ENCODE measurements at places on chromosomes 12 and 14. TPM values are rescaled to one million over a fixed set of nuclear protein-coding genes. Genes with fewer than 3 reads are reported as not detected.

The RNF212B gene
- total RNA-seq, result not detected

The ALDH1L2 gene
- 10.4 TPM for total RNA-seq

The TEX52 gene
- total RNA-seq, result not detected

The TAS2R42 gene
- total RNA-seq, result not detected

The OR6C2 gene
- total RNA-seq, result not detected

The ADAM20 gene
- total RNA-seq, result 0.63 TPM

The HSPB8 gene
- total RNA-seq, result 416 TPM

The PRB2 gene
- total RNA-seq, result not detected

The NFKBIA gene
- total RNA-seq, result 404 TPM

GRCh38 chr12:62846491-62846890, 88.5 kb downstream of the PPM1H start:
- no peaks in the 10 kb centered on the region for H3K27me3 ChIP-seq
- no peaks in the 10 kb centered on the region for H3K36me3 ChIP-seq
- H3K4me3 ChIP-seq, result no peak overlapping the region
- no peak overlapping the region for H3K27ac ChIP-seq
- no peaks in the 10 kb centered on the region for H3K4me1 ChIP-seq
- DNase-seq, result no peak

DNA sequence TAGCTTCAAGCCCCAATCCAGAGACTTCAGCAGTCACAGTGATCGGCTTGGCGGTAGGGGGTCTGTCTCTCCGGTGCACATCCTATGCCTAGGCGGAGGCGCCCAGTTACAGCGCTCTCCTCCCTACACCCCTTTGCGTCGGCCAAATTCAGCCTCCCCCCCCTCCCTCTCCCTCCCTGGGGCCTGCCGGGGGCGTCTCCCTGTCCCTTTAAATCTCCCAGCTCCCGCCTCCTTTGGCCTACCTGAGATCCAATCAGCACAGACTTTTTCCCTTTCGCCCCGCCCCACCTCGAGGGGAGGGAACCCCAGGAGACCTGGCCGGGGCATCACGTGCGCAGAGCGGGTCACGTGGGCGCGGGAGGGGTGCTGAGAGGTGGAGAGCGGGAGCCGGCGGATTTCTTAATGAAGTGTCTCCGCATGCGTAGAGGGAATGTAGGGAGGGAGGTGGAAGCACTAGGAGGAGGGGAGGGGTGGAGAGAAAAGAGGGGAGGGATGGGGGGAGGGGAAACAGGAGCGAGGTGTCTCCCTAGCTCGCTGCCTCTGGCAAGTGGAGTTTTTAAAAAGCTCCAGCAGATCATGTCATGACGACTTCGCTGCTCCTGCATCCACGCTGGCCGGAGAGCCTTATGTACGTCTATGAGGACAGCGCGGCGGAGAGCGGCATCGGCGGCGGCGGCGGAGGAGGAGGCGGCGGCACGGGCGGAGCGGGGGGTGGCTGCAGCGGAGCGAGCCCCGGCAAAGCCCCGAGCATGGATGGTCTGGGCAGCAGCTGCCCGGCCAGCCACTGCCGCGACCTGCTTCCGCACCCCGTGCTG, at the start of gene HOXC13:
HOXC13 (plus strand) TSS at position 506 of the 815 bp plus-strand sequence; CDS start at position 582, 76 bp downstream.
- no peak within 1 kb of the TSS for H3K27ac ChIP-seq
- H3K4me3 ChIP-seq, result peak within 1 kb of the TSS; percentile 12
- H3K27me3 ChIP-seq, result peaks cover 100% of the 10 kb centered on the region
- H3K36me3 ChIP-seq, result no peaks in the 10 kb centered on the region
- DNase-seq, result no peak
- peaks cover 12% of the 10 kb centered on the region for H3K4me1 ChIP-seq

GRCh38 chr12:90854136-90854689, 100.8 kb downstream of the CCER1 start:
- no peak overlapping the region for H3K4me3 ChIP-seq
- H3K27ac ChIP-seq, result no peak overlapping the region
- DNase-seq, result no peak
- H3K36me3 ChIP-seq, result no peaks in the 10 kb centered on the region
- peaks cover 7% of the 10 kb centered on the region for H3K4me1 ChIP-seq
- no peaks in the 10 kb centered on the region for H3K27me3 ChIP-seq

DNA sequence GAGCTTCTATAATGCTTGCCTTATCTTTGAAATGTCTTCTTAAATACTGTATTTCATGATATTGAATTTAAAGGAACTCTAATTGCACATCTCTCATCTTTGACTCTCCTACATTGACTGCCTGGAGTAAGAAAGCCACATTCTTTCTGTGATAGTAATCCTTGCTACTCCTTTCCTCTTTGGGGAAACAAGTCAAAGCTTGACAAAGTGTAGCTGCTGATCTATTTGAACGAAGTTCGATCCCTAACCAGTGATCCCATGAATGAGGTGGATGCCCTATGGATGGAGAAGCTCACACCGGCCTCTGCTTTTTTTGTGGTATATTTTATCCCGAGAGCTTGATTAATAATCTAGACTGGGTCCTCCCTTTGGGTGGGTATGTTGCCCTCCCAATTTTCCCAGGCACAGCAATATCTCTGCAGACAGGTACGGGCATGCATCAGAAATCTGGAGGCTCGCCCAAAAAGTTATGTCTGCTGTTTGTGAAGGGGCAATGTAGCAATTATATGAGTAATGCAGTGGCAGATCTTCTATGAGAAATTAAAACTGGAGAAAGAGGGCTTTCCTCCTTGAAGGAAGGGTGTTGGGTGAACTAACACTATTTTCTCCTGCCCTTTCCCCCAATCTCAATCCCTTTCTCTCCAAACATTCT, 163.0 kb upstream of the FRMD6 start:
- H3K36me3 ChIP-seq, result no peaks in the 10 kb centered on the region
- H3K4me3 ChIP-seq, result no peak overlapping the region
- no peak for DNase-seq
- peaks cover 10% of the 10 kb centered on the region for H3K4me1 ChIP-seq

- peaks cover 58% of the 10 kb centered on the region for H3K4me1 ChIP-seq
- no peaks in the 10 kb centered on the region for H3K27me3 ChIP-seq
- peak; percentile 31 for DNase-seq
- H3K36me3 ChIP-seq, result peaks cover 73% of the 10 kb centered on the region
- peak overlapping the region; percentile 7 for H3K27ac ChIP-seq
Observed at GRCh38 chr12:111447571-111448265, 42.0 kb downstream of the SH2B3 start.

- no peak overlapping the region for H3K27ac ChIP-seq
- H3K4me1 ChIP-seq, result peaks cover 54% of the 10 kb centered on the region
- no peak for DNase-seq
- H3K27me3 ChIP-seq, result no peaks in the 10 kb centered on the region
Observed at GRCh38 chr12:15719230-15719629, 70.0 kb downstream of the EPS8 start.

DNA sequence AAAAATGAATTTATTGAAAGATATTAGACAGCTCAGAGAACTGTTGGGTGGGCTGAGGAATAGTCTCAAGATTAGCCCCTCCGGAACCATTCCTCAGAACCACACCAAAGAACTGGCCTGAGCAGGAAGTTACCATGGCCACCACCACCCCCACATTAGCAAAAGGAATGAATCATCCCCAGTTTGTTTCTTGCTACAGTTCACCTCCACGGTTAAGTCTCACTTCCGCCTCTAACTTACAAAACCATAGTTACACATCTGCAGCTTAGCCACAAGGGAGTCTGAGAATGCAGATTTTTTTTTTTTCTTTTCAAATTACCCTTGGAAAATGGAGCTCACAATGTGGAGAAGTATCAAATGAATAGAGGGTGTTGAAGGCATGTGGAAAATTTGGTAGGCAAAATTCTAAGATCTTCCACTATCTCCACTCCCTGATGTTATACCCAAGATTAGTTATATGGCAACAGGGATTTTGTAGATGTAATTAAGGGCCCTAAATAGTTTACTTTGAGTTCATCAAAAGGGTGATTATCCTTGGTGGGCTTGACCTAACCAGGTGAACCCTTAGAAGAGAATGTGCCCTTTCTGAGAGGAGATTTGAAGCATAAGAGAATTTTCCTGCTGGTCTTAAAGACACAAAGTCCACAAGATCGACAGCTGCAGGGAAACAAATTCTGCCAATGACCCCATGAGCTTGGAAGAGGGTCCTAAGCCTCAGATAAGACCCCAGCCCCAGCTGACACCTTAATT, 129.8 kb upstream of the KRR1 start:
- no peaks in the 10 kb centered on the region for H3K36me3 ChIP-seq
- H3K27me3 ChIP-seq, result no peaks in the 10 kb centered on the region
- H3K27ac ChIP-seq, result no peak overlapping the region

- H3K36me3 ChIP-seq, result no peaks in the 10 kb centered on the region
- no peak overlapping the region for H3K27ac ChIP-seq
- no peak for DNase-seq
- H3K27me3 ChIP-seq, result no peaks in the 10 kb centered on the region
- no peak overlapping the region for H3K4me3 ChIP-seq
Observed at GRCh38 chr14:96585672-96586013, 83.5 kb downstream of the PAPOLA start.

- no peak overlapping the region for H3K27ac ChIP-seq
- H3K4me3 ChIP-seq, result peak overlapping the region; percentile 29
- H3K4me1 ChIP-seq, result peaks cover 33% of the 10 kb centered on the region
- peaks cover 90% of the 10 kb centered on the region for H3K27me3 ChIP-seq
Observed at GRCh38 chr12:54009171-54010052, 627 bp downstream of the HOXC8 start.

GRCh38 chr12:47920913-47921312, 16.1 kb upstream of the VDR start:
- H3K27me3 ChIP-seq, result no peaks in the 10 kb centered on the region
- no peaks in the 10 kb centered on the region for H3K36me3 ChIP-seq
- H3K4me1 ChIP-seq, result no peaks in the 10 kb centered on the region
- H3K27ac ChIP-seq, result no peak overlapping the region
- H3K4me3 ChIP-seq, result no peak overlapping the region
- peak; percentile 53 for DNase-seq

- H3K27me3 ChIP-seq, result no peaks in the 10 kb centered on the region
- H3K4me3 ChIP-seq, result no peak overlapping the region
- H3K36me3 ChIP-seq, result no peaks in the 10 kb centered on the region
- no peaks in the 10 kb centered on the region for H3K4me1 ChIP-seq
- DNase-seq, result no peak
Observed at GRCh38 chr14:58563978-58564377, 73.8 kb upstream of the DACT1 start.

DNA sequence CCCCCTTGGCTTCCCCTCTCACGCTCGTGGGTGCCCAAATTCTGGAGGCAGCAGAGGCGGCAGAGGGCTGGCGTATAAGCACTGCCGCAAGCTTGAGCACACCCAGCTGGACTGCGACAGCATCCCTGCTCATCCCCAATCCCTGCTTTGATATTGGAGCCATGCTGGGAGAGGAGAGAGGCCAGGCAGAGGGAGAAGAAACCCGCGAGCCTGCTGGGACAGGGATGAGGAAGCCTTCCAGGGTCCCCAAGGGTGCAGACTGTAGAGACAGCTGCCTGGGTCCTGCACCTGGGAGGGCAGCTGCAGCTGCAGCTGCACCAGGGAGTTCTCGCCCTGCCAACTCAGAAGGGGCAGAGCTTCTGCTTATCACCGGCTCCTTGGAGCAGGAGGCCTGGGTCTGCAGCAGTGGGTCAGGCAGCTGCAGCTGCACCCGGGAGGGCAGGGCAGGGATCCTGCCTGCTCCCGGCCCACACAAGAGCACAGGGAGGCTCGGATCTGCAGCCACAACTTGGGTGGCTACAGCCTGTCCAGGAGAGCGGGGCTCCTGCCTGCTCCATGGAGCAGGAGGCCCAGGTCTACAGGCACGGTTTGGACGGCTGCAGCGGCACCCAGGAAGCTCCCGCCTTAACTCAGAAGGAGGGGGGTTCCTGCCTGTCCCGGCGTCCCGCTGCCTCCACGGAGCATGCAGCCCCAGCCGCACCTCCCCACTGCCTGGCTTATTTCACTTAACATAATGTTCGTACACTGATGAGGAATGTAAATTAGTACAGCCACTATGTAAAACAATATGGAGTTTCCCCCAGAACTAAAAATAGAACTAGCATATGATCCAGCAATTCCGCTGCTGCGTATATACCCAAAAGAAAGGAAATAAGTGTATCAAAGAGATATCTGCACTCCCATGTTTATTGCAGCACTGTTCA, 60.4 kb upstream of the SGPP1 start:
- no peak for DNase-seq
- no peaks in the 10 kb centered on the region for H3K27me3 ChIP-seq
- H3K27ac ChIP-seq, result no peak overlapping the region
- peak overlapping the region; percentile 25 for H3K4me3 ChIP-seq

- DNase-seq, result no peak
- no peaks in the 10 kb centered on the region for H3K36me3 ChIP-seq
- no peaks in the 10 kb centered on the region for H3K27me3 ChIP-seq
- no peaks in the 10 kb centered on the region for H3K4me1 ChIP-seq
- H3K4me3 ChIP-seq, result no peak overlapping the region
Observed at GRCh38 chr12:29051221-29051620, 97.9 kb upstream of the FAR2 start.

DNA sequence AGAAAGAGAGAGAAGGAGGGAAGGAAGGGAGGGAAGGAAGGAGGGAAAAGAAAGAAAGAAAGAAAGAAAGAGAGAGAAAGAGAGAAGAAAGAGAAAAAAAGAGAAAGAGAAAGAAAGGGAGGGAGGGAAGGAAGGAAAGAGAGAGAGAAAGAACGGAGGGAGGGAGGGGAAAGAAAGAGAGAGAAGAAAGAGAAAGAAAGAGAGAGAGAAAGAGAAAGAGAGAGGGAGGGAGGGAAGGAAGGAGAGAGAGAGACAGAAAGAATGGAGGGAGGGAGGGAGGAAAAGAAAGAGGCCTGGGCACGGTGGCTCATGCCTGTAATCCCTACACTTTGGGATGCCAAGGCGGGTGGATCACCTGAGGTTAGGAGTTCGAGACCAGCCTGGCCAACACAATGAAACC, 5.1 kb upstream of the ANAPC5 start:
- H3K4me3 ChIP-seq, result no peak overlapping the region
- H3K36me3 ChIP-seq, result no peaks in the 10 kb centered on the region
- DNase-seq, result no peak
- peaks cover 10% of the 10 kb centered on the region for H3K4me1 ChIP-seq
- no peak overlapping the region for H3K27ac ChIP-seq

DNA sequence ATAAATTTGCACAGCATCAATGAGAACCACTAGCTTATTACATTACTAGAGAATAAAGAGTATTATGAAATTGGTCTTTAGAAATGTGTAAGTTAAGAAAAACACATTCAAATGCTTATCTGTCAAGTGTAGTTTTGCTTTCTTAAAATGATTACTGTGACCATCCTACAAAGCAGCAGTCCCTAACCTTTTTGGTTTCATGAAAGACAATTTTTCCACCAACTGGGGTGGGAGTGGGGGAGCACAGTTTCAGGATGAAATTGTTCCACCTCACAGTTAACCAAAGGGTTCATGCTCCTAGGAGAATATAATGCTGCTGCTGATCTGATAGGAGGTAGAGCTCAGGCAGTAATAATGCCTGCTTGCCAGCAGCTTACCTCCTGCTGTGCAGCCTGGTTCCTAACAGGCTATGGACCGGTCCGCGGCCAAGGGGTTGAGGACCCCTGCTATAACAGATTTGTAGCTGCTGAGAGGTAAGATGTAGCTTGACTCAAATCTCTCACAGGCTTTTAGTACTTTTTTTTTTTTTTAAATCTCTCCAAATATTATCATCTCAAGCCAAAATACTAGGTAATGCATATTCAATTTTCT, 45.4 kb downstream of the PPP4R3A start:
- H3K4me3 ChIP-seq, result no peak overlapping the region
- H3K4me1 ChIP-seq, result peaks cover 29% of the 10 kb centered on the region
- no peak overlapping the region for H3K27ac ChIP-seq
